ENCODE measurements at places on chromosomes 3 and 15. TPM values are rescaled to one million over a fixed set of nuclear protein-coding genes. Genes with fewer than 3 reads are reported as not detected.

The CLCN2 gene
- total RNA-seq = 5.2 TPM

The MCTP2 gene
- total RNA-seq = 29.9 TPM

The GRK7 gene
- 0.12 TPM for total RNA-seq

The ALCAM gene
- total RNA-seq = 140 TPM

The OR5K2 gene
- not detected for total RNA-seq

The CADM2 gene
- total RNA-seq = 0.12 TPM

The DPPA4 gene
- total RNA-seq = 2.3 TPM

The BTLA gene
- not detected for total RNA-seq

The CKMT1A gene
- not detected for total RNA-seq

The SAMD7 gene
- not detected for total RNA-seq

The CCDC39 gene
- total RNA-seq = not detected

The SEMA5B gene
- not detected for total RNA-seq

The TMEM212 gene
- total RNA-seq = not detected

The WDR93 gene
- not detected for total RNA-seq

The ZNF662 gene
- 6.7 TPM for total RNA-seq

The SST gene
- not detected for total RNA-seq

The LRTM1 gene
- total RNA-seq = 0.49 TPM

The PLSCR2 gene
- not detected for total RNA-seq

The HACD3 gene
- total RNA-seq = 81.9 TPM

The CLSTN2 gene
- 2.8 TPM for total RNA-seq

The SLC22A14 gene
- total RNA-seq = 0.49 TPM

The SEC62 gene
- total RNA-seq = 36.4 TPM

The CCR9 gene
- not detected for total RNA-seq

The A4GNT gene
- total RNA-seq = not detected

The IGDCC3 gene
- total RNA-seq = under 0.01 TPM

The RPL4 gene
- 2,559 TPM for total RNA-seq

The ANKUB1 gene
- 0.16 TPM for total RNA-seq

The GABRR3 gene
- total RNA-seq = not detected

The MFN1 gene
- 47.4 TPM for total RNA-seq

The LRRC2 gene
- 6.0 TPM for total RNA-seq

The CCR1 gene
- 0.81 TPM for total RNA-seq

All from hair follicle dermal papilla cell (primary cell).